ENCODE measurements at places on chromosomes 16 and 17. TPM values are rescaled to one million over a fixed set of nuclear protein-coding genes. Genes with fewer than 3 reads are reported as not detected.

Gene ABCC6
- 0.15 TPM for total RNA-seq

DNA sequence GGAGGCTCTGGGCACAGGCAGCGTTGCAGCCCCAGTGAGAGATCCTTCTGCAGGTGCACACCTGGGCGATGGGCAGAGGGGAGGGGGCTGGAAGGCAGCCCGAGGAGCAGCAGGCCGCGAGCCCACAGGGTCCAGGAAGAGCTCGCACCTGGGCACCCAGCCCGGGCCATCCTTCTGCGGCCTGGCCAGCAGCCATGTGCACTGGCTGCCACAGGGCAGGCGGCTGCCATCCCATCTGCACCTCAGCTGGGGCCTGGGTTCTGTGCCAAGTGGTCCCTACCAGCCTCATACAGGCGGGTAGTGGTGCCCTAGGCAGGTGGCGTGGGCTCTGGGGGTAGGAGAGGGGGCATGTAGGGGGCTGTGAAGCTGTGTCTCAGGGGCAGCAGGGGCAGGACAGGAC lies 197.2 kb downstream of the RBFOX3 start:
- DNase-seq, result no peak

Gene ZFHX3
- 6.6 TPM for total RNA-seq

Gene TBC1D3E
- total RNA-seq, result 6.1 TPM

GRCh38 chr17:64599187-64599676 lies 62.9 kb downstream of the SMURF2 start:
- peak; percentile 62 for DNase-seq

DNA sequence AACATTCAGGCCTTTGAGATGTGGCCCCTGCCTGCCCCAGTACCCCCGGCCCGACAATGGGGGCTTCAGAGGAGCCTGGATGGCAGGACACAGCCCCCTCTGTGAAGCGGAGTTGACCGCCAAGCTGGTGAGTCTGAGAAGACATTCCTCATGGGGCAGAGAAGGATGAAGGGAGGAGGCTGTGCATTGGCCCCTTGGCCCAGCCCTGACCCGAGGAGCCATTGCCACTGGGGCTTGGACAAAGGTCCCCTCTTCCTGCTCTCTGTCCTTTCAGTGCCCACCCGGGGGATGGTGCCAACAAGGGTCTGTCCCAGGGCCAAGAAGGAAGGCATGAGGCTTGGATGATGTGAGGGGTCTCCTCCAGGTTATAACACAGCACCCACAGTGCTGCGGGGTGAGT lies 30.9 kb upstream of the PHB1 start:
- no peak for DNase-seq

GRCh38 chr17:10879190-10879836 lies 41.4 kb upstream of the PIRT start:
- no peak for DNase-seq

DNA sequence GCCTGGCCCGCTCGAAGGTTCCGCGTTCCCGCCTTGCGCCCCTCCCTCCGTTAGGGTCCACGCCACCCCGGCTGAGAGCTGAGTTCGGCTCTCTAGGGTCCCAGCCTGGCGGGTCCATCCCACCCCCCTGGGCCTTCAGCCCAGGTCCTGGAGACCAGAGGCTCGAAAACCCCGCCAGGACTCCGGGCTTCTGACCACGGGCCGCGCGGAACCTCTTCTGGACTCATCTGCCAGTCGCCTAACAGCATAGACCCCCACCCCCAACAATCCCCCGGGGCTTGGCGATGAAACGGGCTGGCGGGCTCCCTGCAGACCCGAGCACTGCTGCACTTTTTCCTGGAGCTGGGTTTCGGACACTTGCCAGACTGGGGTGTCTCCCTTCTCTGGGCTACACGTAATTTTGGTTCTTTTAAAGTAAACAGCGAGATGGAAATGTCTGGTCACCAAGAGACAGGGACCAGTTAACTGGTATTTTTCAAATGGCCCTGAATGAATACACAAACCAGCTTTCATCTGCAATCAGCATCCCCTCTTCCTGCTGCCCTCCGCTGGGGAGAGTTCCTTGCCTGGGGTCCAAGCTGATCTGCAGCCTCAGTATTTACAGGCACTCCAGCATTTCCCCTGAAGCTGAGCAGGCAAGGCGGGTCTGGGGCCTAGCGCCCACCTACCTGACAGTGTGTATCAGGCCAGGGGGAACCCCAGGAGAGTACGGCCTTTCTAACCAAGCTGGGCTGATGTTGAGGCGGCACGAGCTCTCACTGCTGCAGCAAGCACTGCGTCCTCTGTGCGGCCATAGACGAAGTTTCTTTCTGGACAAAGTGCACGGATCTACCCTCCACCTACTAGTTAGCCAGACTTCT lies 639 bp upstream of the TRIM65 start:
- DNase-seq, result no peak

Data from B cell (primary cell).